ENCODE measurements at places on chromosomes 11 and 22.

- DNase-seq: no peak
These were observed 861.8 kb downstream of the LRRC4C start for GRCh38 chr11:40597546-40598113.

DNA sequence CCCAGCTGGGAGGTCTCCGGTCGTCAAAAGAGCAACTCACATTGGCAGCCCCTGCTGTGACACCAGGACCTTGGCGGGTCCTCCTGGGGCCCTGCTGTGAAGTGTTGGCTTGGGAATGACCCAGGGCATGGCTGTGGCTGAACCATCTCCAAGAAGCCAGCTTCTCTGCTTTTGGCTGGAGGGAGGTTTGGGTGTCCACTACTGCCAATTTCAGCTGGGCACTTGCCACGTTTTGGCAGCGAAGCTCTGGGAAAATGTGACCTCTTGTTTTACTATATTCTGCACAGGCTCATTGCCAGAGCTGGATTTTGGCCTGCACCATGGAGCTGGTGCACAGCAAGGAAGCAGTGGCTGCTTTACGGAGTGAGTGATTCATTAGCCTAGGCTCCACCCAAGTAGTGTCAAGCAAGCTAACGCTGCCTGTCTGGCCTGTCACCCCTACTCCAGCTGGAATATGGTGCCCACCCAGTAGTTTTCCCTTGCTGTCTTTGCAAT is 24.3 kb upstream of the SMCO4 start:
- no peak for DNase-seq

DNA sequence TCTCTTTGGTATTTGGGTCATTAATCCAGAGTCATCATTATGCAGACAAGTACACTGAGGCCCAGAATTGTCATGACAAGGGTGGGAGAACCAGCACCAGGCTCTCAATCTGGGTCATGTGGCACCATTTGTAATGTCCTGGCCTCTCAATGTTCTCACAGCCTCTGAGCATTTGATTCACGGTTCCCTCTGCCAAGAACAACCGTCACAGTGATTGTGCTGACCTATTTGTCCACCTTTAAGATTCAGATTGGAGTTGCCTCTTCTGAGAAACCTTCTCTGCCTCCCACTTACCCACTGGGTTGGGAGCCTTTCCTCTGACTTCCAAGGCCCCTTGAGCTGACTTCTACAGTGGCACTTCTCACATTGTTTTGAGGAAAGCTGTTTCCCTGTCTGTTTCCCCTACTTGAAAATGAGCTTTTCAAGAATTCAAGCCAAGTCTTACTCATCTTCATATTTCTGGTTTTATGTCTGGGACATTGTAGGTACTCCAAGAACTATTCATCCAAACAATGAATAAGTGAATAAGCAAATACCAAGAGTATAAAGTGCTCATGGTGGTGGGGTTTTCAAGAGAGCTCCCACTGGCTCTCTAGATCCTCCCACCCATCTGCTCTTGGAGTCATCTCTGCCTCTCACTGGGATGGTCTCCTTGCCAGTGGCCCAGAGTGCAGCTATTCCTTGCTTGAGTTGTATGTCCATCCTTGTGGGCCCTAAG is 126.4 kb upstream of the E2F8 start:
- no peak for DNase-seq

GRCh38 chr11:69121621-69122325 is 34.0 kb upstream of the SMIM38 start:
- no peak for DNase-seq

DNA sequence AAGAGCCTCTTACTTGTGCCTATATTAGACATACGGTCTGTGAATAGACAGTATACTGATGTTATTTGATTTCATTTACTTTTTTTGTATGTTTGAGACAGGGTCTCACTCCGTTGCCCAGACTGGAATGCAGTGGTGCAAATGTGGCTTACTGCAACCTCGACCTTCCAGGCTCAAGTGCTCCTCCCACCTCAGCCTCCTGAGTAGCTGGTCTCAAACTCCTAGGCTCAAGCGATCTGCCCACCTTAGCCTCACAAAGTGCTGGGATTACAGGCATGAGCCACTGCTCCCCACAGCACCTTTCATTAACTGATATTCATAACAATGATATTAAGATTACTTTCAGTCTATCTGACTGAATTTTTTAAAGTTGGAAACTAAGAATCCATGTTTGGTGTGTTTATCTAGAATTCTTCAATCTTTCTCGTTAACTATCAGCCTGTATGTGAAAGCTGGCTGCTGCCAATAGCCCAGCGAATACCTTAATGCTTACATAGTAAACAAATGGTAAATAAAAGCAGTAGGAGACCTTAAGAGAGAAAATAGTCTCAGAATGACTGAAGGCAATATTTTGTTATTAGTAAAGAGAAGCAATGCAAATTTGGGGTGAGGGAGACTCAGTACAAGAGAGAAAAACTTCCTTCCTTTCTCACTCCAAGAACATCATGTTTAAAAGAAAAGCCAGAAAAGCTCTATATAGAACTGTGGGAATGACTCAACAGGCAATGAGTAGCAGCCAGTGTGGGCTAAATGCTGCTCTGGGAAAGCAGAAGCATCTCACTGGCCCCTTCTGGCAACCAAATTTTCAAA is 101.9 kb downstream of the MRTFA start:
- no peak for DNase-seq

DNA sequence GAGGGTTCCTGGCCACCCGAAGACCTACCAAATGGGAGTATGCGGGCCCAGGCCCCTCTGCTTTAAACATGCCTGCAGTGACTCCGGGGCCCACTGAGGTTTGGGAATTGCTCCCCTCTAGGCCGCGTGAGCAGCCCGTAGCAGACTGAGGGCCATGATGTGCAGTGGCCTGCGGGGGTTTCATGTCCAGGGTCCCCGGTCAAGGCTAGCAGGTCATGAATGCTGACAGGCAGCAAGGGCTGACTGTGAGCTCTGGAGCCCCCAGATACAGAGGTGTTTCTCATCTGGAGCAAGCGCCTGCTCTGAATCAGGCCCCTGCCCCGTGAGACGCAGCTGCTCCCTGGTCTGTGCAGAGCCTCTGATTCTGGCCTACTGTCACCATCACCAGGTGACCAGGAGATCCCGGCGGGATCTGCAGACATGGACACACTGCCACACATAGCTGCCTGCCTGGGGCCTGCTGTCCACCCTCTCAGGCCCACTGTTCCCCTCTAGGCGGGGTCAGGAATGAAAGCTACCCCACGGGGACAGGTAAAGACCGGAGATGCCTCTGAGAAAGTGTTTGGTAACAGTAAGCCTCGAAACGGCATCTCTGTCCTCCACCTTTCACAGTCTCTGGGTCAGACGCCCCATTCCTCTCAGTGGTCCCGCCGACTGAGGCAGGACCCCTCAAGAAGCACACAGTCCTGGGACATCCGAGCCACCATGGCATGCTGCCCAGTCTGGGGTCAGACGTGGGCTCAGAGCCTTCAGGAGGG is 73.3 kb downstream of the PARVB start:
- DNase-seq: no peak

DNA sequence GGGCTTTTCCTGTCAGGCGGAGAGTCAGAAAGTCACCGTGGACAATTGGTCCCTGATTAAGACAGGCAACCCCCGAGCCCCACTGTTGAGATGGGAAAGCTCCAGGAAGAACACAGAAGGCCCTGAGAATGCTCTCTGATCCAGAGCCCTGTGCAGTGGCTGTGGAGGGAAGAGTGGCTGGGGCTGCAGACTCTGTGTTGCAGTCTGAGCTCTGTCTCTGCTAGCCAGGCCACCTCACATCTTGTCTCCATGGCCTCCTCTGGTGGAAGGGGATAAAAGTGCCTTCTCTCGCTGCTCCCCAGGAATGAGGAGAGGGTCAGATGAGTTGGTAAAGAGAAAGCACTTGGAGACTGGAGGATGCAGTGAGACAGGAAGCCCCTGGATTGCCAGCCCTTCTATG is 141.2 kb downstream of the CEP164 start:
- DNase-seq: no peak

- DNase-seq: peak; percentile 70
These were observed 48.1 kb upstream of the EIF3D start for GRCh38 chr22:36577019-36577418.

DNA sequence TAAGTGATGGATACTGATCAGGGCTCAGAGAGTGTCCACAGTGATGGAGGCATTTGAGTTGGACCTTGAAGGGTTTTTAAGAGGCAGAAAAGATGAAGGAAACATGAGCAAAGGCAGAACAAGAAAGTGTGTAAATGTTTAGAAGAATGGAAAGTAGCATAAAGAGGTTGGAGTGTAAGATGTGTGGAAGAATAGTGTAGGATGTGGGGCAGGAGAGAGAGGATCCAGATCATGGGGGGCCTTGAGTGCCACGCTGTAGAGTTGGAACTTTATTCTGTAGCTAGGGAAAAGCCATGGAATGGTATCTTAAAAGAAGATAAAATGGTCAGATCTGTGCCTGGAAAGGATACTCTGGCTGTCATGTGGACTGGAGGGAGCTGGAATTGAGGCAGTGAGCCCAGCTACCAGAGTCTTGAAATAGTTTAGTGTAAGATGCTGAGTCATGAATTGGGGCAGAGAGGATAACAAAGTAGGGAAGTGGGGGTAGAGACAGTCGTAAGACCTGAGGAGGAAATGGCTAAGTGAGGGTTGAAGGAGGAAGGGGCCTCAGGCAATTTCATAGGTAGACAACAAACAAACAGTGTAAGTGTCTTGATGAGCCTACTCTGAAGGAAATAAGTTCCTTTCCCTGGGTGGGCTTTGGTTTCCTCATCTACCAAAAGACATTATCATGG is 6.7 kb downstream of the KCNE3 start:
- no peak for DNase-seq

DNA sequence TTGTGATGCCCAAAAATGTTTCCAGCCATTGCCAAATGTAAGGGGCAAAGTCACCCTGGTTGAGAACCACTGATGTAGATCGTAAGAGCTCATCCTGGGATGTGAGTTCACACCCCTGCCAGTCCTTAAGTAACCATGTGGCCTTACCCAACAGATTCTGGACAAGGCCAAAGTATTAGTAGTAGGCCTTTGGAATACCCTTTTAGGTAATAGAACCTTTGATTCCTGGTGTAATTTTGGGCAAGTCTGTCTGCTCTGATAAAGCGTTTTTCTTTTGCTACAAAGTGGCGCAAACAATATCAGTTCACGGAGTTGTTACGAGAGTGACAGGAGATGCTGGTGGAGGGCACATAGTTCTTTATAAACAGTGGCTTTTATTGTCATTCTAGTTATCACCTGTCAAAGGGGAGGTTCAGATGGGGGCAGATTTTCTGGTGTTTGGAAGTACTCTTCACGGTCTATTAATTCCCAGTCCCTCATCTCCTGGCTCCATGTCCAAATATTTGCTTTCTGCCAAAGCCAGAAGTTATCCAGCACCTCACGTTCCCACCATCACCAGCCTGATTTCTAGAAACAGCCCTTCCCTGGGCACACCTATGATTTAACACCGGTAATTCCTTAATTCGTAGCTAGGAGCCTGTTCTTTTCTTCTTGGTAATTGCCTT is 73.8 kb upstream of the CRYBB3 start:
- DNase-seq: no peak

- DNase-seq: no peak
These were observed 22.5 kb upstream of the OR5AN1 start for GRCh38 chr11:59336176-59336575.

DNA sequence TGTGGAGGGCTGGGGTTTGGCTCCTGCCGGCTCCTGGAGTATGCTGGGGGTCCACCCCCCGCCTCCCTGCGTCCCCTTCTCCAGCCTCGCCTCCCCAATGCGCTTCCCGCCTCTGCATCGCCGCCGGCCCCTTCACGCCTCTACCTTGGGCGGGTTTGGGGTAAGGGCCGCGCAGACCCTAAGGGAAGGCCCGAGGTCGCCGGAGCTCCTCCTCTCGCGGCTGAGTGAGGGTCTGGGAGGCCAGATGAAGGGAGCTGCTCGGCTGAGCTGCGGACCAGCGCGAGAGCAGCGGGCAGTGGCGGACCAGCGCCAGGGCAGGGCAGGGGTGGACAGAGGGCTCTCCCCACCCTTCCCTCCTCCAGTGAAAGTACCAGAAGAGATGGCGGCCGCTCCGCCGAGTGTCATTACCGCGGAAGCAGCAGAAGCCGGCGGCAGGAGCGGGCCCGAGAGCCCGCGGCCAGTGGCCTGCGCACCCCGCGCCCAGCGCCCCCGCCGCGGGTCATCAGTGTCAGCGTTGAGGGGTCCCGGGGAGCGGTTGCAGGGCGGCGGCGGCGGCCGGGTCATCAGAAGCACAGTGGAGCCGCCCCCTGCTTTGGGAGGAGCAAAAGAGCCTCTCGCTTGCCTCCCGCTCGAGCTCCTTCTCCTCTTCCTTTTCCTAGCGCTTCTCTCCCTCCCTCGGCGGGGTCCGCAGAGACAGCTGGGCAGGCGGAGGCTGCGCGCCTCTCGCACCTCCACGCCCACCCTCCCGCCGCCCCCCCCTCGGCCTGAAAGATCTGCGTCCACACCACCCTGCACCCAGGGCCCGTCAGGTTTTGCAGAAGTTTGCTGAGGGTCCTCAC is 255.6 kb upstream of the CADM1 start:
- no peak for DNase-seq

DNA sequence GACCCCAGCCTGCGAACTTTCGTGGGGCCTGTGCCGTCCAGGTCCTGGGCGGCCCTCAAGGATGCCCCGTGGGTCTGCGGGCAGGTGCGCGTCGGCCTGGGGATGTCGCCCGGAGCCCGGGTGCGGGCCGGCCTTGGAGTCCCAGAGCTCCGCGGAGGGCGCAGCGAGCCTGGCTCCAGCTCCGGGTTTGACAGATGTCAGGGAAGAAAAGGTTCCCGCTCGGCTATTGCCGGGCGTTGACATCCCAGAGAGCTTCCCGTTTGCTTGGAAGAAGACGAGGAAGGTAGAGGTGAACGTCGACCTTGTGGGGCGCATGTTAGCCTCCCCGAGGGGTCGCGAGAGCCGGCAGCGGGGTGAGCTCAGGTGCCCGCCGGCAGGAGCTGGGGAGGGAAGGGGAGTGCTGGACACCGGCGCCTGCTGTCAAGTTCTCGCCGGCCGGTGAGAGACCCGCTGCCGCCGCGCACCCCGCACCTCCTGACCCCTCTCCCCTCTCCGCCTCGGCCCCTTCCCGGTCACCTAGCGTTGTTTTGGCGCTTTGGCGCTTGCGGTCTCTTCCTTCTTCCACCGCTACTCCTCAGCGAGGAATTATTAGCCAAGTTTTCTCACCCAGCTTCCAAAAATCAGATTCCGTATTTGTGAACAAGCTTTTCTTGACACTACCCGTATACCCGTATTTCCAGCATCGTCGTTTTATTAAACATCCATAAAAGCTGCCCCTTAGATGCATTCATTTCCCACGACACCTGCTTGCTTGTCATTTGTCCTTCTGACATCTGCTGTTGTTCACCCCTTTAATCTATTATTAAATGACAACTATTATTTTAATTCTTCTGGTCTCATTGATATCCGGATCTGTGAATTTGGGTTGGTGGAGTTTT is 1.3 kb downstream of the BMAL1 start:
- DNase-seq: no peak

DNA sequence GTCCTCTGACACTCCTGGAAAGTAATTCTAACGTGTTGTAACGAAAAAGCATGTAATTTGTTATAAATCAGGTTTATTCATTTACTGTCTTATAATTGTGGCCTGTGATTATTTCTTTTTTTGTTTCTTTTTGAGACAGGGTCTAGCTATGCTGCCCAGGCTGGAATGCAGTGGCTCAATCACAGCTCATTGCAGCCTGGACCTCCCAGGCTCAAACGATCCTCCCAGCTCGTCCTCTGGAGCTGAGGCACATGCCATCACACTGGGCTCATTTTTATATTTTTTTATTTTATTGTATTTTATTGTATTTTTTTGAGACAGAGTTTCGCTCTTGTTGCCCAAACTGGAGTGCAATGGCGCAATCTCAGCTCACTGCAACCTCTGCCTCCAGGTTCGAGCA is 15.9 kb downstream of the DENND5A start:
- DNase-seq: no peak

- DNase-seq: no peak
These were observed 49.7 kb upstream of the NNMT start for GRCh38 chr11:114246321-114247069.

GRCh38 chr11:69361466-69361865 is 67.5 kb downstream of the MYEOV start:
- DNase-seq: no peak

GRCh38 chr11:19691815-19692500 is 20.7 kb upstream of the NAV2 start:
- DNase-seq: no peak

Measured in HFF-Myc (cell line).